ENCODE measurements at places on chromosomes 7 and 10.
A peak's percentile ranks its signal among the peaks of the same experiment; 100 is the strongest.

- DNase-seq = no peak
Measured at GRCh38 chr10:74047304-74047703, 49.4 kb downstream of the VCL start.

- no peak for DNase-seq
Measured at GRCh38 chr10:77182803-77183202, 454.8 kb downstream of the KCNMA1 start.

- DNase-seq = no peak
Measured at GRCh38 chr10:88901206-88901983, 21.4 kb downstream of the STAMBPL1 start.

GRCh38 chr7:120733143-120733542 is 124.8 kb downstream of the TSPAN12 start:
- DNase-seq = peak; percentile 77

DNA sequence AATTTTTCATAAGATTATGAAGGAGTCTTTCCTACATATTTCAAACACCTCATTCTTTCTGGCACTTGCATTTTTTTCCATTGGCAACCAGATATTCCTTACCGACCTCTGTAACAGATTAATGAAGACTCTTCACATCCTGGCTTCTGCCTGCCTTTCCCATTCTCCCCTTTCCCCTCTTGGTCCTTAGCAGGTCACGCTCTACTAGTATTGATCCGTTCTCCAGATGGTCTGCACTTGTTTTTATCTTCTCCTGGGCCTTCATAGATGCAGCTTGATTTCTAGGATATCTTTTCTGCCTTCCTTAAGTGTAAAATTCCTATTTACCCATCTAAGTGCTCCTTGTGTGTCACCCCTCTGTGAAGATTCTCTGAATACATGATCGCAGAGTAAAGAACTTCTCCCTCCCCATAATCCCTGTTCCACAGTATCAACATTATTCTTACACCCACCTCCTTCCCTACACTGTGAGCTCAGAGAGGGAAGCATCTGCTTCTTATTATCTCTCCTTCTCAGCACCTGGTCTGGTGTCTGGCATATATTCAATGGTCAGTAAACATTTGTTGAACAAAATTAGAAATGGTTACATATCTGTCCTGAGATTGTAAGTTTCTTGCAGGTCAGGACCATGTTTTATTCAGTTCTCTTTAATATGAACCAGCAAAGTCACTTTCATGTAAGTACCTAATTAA is 654.2 kb downstream of the REEP3 start:
- no peak for DNase-seq

DNA sequence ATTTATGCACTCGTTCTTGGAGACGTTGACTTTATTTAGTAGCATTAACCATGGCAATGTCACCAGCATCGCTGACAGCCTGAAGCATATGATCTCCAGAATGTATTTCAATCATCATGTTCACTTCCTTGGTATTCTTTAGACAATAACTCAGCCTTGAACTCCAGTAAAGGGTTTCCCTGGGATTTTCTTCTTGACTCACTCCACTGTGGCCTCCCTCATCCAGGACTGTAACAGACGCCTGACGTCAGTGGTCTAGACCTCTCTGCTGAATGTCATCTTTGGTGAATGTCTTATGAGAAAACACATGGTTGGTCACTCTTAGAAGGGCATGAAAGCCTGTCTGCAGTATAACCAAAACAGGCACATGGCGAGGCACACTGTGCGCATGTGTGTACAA is 64.4 kb downstream of the EGFR start:
- no peak for DNase-seq

GRCh38 chr10:124516746-124517397 is 55.2 kb downstream of the LHPP start:
- DNase-seq = no peak

GRCh38 chr10:21385996-21386585 is 139.4 kb downstream of the SKIDA1 start:
- DNase-seq = no peak
